DND-41 (cell line): ENCODE measurements at places on chromosomes 12 and 14.
A peak's percentile ranks its signal among the peaks of the same experiment; 100 is the strongest.

- DNase-seq = no peak
Observed at GRCh38 chr14:76597387-76597786, 163.9 kb upstream of the VASH1 start.

DNA sequence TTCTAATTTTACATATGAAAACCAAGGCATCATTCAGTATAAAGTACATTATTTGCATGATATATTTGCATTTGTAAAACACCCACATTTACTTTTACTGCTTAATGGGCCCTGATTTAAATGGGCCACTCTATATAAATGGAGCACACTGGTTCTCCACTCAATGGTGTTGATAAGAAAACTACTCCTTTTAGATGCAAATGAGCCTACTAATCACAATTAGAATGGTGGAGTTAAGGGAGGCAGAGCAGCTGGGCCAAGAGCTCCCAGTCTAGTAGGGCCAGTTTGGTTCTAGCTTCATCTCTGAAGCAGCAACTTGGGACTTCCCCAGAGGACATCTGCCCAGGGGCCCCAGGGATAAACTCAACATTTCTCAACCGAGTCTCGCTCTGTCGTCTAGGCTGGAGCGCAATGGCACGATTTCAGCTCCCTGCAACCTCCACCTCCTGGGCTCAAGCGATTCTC lies 120.7 kb downstream of the FOXN3 start:
- DNase-seq = no peak

DNA sequence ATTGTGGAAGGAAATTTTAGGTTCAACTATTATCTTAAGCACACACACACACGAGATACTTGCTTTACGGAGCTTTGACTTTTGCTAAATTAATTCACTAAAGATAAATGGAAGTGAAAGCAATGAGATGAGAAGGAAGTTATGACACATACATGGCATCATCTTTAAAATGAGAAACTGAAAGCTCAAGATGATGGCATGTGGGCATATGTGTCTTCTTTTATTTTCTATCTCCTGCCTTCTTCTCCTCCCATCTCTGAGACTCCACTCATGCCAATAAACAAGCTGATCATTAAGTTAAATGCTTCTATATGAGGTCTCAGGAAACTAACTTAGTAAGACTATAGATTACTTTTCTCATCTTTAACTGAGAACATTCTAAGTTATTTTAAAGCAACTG lies 216.7 kb downstream of the MED13L start:
- DNase-seq = no peak

DNA sequence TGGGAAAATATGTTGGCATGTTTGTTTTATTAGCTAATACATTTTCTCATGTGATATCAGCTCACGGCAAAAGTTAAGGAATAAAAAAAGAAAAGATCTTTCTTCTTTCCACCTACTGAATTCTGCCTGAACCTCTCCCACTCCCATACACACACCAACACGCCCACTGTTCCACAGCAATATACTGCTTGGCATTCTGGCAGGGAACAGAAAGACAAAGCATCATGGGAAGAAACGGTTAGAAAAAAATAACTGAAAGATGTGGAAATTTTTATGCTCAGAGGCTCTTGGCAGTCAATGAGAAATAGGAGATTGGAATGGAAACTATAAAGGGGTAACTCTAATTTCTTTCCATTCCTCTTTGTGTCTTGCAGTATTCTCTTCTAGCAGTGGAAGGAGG lies 268.5 kb downstream of the FOXG1 start:
- no peak for DNase-seq

DNA sequence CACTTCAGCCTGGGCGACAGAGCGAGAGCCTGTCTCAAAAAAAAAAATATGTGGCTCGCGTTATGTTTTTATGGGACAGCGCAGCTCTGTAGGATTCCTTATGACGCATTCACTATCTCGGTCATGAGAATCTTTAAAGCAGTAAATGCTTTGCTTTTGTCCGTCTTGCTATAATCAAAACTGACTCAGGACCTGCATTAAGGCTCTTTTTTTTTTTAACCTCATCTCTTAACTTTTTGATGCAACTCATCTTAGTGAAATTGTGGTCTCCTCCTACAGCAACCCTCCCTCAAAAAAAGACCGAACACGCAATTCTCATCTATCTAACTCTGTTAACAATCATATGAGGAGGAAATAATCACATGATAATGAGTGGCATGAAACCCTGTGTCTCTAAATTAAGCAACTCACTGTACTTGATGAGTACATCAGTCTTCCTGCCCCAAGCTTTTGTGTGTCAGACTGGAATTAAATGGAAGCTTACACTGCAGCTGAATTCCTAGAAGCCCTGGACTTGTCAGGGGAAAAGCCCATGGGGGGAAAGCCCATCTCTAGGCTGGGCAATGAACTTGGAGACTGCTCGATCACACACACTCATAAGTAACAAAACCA lies 4.3 kb downstream of the P2RX4 start:
- no peak for DNase-seq

GRCh38 chr12:124398578-124399227 lies 103.8 kb downstream of the RFLNA start:
- no peak for DNase-seq

GRCh38 chr14:28361486-28361885 lies 405.1 kb upstream of the FOXG1 start:
- DNase-seq = no peak

GRCh38 chr12:108815875-108816594 lies 41.3 kb downstream of the SSH1 start:
- no peak for DNase-seq

DNA sequence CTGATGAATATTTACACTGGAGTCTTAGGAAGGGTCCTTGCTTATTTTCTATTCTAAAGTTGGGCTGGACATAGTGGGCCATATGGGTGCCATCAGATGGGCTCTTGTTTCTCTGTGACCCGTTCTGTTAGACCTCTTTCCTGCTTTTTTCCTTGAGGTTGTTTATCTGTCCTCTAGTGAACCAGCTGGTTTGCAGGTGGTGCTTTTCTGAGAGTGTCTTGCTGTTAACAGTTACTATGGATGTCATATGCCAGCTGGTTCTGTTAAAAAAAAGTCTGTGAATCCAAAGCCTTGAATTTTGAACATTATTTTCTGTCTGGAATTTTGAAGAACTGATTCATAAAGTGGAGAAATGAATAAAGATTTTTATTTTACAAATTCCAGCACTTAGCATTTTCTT lies 29.2 kb downstream of the ZC3H14 start:
- no peak for DNase-seq

GRCh38 chr14:44846232-44846824 lies 115.4 kb downstream of the KLHL28 start:
- DNase-seq = peak; percentile 12

DNA sequence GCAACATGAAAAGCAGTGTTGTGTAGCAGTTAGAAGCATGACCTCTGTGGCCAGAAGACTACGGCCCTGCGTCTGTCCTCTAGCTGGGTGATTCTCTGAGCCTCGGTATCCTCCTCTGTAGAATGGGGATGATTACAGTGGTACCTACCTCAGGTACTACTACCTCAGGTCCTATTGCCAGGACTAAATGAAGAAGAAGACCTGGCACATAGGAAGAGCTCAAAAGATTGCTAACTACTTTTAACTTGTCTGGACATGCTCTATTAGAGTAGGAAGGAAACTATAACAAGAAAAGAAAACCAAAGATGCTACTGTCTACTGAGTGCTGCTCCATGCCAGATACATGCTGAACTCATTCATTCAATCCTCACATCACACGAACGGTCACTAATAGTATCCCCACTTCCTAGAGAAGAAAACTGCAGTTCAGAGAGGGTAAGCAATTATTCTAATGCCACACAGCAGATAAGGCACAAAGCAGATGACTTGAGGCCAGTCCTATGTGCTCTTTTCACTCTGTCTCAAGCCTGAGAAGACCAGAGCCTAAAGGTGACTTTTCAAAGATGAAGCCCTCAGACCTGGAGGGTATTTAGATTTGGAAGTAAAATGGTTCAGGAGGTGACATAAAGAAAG lies 108.1 kb upstream of the HIF1A start:
- DNase-seq = no peak

DNA sequence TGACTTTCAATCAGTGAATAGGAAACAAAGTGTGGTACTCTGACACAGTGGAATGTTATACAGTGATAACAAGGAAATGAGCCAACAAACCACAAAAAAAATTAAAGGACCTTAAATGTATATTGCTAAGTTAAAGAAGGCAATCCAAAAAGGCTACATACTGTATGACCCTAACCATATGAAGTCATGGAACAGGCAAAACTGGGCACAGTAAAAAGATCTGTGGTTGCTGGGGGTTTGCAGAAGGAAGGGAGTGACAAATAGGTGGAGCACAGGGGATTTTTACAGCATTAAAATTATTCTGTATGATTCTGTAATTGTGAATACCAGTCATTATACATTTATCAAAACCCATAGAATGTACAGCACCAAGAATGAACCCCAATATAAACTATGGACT lies 112.6 kb downstream of the KCNC2 start:
- DNase-seq = no peak

GRCh38 chr14:61108496-61109141 lies 127.6 kb downstream of the SLC38A6 start:
- DNase-seq = no peak

DNA sequence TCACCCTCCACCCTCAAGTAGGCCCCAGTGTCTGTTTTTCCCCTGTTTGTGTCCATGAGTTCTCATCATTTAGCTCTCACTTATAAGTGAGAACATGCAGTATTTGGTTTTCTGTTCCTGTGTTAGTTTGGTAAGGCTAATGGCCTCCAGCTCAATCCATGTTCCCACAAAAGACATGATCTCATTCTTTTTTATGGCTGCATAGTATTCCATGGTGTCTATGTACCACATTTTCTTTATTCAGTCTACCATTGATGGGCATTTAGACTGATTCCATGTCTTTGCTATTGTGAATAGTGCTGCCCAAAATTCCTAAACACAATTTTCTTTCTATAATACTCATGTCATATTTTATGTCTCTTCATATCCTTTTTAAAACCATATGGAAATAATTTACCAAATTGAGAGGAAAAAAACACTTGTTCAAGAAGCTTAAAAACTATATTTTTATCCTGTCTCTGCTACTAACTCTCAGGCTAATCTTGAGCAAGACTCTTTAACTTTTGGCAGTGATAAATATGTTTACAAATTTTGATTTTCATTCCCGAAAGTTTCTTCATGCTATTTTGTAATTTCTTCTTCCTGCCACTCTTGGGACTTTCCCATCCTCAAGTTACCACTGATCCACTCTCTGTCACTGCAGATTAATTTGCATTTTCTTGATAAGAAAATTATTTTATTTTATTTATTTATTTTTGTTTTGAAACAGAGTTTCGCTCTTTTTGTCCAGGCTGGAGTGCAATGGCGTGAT lies 28.0 kb upstream of the OSBPL8 start:
- DNase-seq = no peak

GRCh38 chr14:57091030-57091608 lies 177.6 kb downstream of the EXOC5 start:
- no peak for DNase-seq

- DNase-seq = no peak
Observed at GRCh38 chr14:33393231-33393894, 454.7 kb downstream of the NPAS3 start.

- peak; percentile 20 for DNase-seq
Observed at GRCh38 chr12:118743896-118744700, 237.2 kb upstream of the SRRM4 start.

DNA sequence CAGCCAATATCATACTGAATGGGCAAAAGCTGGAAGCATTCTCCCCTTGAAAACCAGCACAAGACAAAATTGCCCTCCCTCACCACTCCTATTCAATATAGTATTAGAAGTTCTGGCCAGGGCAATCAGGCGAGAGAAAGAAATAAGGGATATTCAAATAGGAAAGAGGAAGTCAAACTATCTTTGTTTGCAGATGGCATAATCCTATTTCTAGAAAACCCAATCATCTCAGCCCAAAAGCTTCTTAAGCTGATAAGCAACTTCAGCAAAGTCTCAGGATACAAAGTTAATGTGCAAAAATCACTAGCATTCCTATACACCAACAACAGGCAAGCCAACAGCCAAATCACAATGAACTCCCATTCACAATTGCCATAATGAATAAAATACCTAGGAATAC lies 21.0 kb upstream of the ANP32D start:
- DNase-seq = no peak

- DNase-seq = no peak
Observed at GRCh38 chr14:26992403-26993115, 394.7 kb upstream of the NOVA1 start.

DNA sequence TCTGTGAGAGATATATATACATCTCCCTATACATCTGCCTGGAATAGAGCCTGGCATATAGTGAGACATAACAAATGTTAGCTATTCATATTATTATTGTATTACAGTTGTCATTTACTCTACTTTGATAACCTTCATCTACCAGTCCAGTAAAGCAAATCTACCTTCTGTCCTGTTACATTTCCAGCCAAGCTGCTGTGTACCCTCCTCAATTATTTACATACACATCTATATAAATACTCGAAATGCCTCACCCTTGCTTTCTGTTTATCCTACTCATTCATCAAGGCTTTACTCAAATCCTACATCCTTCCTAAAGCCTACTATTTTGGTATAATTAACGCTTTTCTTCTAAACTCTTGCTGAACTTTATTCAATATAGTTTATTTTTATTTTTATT lies 8.7 kb downstream of the ZBTB1 start:
- DNase-seq = no peak

DNA sequence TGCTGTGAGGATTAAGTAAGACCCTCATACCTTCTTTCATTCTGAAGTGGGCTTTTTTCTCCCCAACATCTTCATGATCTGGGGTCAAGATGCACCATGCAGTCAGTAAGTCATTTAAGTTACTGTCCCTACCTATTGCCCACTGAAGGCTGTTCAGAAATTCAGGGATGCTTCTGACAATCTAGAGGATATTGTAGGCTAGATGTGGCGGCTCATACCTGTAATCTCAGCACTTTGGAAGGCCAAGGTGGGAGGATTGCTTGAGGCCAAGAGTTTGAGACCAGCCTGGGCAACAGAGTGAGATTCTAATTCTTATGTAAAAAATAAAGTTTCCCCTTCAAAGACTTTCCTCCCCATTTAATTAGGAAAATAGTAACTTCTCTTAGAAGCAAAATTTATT lies 28.7 kb downstream of the PHETA1 start:
- DNase-seq = no peak

DNA sequence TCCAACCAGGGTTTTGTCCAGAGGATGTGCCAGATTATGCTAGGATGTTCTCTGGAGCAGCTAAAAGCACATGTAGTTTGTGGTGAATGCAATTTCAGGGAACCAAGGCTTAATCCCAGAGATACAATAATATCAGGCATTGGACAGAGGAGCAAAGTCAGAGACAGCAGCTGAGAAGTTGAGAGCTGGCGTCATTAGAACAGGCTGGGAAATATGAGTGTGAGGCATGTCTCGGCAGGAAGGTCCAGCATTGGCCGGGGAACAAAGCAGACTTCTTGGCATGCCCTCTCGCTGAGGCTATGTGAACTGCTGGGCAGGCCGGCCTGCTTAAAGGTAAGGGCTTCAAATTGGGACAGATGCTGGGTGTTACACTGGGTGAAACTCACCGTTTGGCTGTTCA lies 125.4 kb downstream of the CAND1 start:
- DNase-seq = no peak
